NCI-H1417 treated with DMSO at 0.1 percent for 48 hours (cell line): ENCODE measurements at places on chromosomes 13 and 19.

GRCh38 chr19:48946463-48947257, 8.0 kb upstream of the BAX start:
- no peak for DNase-seq

GRCh38 chr19:558770-559439, 13.5 kb upstream of the BSG start:
- DNase-seq, result no peak

DNA sequence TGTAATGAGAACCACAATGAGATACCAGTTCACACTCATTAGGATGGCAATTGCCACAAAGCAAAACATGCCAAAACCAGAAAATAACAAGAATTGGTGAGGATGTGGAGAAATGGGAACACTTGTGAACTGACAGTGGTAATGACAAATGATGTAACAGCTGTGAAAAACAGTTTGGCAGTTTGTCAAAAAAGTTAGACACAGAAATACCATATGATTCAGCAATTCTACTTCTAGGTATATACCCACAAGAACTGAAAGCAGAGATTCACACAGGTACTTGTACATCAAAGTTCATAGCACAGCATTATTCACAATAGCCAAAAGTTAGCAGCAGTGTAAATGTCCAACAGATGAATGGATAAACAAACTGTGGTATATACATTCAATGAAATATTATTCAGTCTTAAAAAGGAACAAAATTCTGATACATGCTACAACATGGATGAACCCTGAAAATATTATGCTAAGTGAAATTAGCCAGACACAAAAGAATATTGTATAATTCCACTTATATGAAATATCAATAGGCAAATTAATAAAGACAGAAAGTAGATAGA, 96.5 kb downstream of the UGGT2 start:
- DNase-seq, result no peak

- DNase-seq, result no peak
Measured at GRCh38 chr13:98129059-98129746, 13.7 kb upstream of the FARP1 start.

DNA sequence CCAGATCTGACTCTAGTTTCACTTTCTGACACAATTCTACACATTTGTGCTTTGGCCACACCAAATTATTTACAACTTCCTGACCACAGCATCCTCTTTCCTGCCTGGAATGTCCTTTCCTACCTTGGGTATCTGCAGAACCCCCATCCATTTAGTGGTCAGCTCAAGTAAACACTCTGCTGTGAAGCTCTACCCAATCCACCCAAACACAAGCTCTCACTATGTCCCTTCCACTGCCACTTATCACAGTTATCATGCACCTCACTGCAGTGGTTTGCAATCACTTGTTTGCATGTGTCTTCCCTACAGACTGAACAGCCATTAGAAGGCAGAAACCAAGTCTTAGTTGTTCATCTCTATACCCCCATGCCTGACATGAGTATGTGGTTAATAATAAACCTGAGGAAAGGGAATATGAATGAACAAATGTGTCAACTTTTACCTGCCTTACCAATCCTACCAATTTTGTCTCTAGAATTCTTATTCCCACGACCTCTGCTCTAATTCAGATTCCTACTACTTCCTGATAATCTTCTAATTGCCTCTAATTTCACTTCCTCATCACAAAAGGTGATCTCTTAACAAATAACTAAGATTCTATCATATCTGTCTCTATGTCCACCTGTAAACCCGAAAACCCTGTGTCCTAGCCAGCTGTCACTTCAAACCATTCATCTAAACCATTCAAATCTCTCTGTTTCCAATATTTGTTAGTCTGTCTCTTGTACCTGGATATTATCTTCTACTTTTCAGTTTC, 25.1 kb downstream of the LNX2 start:
- no peak for DNase-seq

- no peak for DNase-seq
Measured at GRCh38 chr13:102495663-102496062, 93.8 kb upstream of the FGF14 start.

DNA sequence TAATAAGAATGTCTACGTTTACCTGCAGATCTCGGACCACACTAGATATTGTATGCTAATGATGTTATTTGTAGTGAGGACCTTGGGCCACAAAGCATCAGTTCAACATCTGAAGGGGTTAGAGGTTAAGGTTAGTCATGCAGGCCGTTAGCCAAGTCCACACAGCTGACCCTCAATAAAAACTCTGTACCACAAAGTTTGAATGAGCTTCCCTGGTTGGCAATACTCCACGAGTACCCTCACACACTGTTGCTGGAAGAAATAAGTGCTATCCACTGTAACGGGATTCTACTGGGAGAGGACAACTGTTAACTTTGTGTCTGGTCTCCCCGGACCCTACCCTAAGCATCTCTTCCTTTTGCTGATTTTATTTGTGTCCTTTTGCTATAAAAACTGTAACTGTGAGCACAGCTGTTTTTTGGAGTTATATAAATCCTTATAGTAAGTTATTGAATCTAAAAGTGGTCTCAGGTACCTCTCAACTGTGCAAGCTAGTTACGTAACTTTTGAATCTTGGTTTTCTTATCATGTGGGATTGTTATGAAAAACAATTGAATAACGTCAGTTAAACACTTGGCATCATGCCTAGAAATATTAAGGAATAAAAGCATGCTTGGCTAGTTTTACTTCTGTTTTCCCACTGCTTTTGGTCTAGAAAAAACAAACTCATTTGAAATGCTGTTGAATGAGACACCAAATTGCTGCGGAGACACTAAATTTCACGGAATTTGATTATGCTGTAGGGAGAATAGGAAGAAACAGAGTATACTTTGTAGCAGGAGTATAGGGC, 181.5 kb downstream of the DNAJC3 start:
- DNase-seq, result no peak

GRCh38 chr13:98254513-98254912, 77.4 kb upstream of the RNF113B start:
- no peak for DNase-seq

DNA sequence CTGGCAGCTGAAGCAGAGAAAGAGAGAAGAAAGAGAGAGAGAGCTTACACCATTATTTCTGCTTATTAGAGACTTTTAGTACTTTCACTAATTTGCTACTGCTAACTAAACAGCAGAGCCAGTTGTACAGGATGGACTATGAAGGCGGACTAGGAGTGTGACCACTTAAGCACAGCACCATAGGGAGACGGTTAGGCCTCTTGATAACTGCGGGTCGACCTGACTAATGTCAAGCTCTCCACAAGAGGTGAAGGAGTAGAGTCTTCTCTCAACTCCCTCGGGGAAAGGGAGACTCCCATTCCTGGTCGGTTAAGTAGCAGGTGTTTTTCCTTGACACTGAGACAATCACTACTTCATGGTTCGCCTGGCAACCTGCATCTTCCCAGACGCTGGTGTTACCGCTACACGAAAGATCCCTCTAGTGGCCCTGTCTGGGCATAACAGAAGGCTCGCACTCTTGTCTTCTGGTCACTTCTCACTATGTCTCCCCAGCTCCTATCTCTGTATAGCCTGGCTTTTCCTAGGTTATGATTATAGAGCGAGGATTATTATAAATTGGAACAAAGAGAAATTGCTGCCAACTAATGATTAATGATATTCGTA, 5.3 kb upstream of the PSG7 start:
- no peak for DNase-seq

DNA sequence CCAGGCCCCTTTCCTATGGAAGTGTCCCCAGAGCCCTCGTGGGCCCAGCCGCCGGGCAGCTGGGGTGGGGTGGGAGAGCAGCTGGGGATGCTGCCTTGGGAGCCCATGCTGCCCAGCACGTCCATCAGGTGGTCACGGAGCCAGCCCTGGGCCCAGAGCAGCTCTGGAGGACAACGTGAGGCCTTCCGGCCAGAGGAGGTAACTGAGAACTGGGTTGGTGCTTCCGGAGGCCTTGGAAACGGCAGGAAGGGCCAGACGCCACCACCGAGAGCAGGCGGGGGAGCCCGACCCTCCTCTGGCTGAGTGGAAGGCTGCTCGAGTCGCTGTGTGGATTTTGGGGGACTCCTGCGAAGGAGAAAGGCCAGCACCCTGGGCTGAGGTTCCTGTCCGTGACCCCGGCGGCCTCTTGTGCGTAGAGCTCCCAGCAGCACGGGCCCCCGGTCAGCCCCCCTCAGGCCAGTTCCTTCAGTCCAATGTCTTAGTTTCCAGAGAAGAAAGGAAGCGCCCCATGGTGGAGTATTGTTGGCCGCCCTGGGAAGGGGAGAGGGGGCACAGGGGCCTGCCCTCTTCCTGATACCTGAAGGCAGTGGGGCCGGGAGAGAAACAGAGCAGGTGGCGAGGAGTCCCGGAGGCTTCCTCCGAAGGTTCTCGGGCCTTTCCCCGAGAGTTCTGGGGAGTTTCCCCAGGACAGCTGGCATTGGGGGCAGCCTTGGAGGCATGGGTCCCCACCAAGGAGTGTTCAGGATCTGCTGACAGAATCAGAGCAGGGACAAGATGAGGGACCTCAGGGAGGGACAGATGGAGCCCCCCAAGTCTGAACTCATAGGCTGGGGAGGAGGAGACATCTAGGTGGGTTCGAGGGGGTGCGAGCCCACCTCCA, 68.8 kb downstream of the MLLT1 start:
- no peak for DNase-seq

DNA sequence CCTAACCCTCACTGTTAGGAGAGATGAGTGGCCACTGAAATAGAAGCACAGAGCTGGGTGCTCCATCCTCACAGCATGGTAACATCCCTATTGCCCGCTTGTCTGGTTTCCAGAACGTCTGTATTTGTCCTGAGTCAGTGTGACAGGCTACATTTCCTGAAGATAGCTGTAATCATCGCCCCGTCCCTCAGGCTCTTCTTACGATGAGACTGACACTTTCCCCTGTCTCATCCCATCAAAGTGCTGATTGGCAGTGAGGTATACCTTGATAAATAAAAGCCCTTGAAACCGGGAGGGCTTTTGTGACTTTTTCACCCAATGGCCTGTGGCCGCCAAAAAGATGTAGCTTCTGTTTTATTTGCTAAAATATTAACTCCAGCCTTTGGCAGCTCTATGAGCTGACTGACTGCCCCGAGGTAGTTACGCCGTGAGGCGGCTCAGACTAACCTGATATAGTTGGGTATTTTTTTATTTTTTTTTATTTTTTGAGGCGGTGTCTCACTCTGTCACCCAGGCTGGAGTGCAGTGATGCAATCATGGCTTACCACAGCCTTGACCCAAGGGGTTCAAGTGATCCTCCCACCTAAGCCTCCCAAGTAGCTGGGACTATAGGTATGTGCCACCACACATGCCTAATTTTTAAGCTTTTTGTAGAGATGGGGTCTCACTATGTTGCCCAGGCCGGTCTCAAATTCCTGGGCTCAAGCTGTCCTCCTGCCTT, 5.7 kb upstream of the LRRC4B start:
- DNase-seq, result no peak

DNA sequence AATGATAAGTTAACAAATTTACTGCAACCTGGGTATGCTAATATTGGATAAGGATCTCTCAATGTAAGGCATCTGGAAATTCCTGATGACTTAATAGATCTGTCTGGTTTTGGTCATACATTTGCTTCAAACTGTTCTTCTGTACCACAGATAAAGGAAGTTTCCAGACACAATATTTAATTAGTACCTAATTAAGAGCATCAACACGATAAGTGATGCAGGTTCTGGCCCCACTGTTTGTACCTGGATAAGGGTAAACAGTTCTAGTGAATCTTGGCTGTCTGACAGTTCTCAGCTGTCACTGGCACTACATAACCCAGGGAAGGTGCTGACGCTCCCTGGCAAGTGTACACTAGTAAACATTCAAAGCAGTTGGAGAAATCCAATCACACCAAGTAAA, 165.6 kb downstream of the MZT1 start:
- DNase-seq, result no peak

DNA sequence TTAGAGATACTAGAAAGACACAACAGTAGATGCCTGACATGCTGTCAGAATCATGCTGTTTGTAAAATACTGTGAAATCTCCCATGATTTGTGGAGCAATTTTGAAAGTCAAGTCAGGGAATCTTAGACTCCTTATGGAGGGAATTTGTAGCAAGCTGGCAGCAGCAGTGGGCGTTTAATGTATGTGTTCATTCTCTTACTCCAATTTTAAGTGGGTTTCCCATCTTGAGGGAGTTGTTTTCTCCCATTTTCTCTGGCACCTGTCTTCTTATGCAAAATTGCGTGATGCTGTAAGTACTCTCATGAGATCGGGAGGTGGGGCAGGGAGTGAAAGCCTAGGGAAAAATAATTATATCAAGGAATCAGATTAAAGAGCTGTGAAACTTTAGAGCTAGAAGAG, 16.0 kb upstream of the GTF2F2 start:
- no peak for DNase-seq

DNA sequence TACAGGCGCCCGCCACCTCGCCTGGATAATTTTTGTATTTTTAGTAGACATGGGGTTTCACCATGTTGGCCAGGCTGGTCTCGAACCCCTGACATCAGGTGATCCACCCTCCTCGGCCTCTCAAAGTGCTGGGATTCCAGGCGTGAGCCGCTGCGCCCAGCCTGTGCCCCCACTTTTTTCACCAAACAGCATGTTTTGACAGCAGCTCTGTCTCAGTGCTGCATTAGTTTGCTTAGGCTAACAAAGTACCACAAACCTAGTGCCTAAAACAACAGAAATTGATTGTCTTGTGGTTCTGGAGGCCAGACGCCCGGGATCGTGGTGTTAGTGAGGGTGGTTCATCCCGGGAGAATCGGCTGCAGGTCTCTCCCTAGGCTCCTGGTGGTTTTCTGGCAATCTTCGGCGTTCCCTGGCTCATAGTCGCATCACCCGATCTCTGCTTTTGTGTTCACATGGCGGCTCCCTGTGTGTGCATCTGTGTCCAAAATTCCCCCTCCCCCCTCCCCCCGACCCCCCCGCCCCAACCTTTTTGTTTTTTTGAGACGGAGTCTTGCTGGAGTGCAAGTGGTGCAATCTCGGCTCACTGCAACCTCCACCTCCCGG, 30.0 kb downstream of the MYH14 start:
- DNase-seq, result no peak

- DNase-seq, result no peak
Measured at GRCh38 chr13:113588394-113589111, 4.0 kb downstream of the TFDP1 start.

DNA sequence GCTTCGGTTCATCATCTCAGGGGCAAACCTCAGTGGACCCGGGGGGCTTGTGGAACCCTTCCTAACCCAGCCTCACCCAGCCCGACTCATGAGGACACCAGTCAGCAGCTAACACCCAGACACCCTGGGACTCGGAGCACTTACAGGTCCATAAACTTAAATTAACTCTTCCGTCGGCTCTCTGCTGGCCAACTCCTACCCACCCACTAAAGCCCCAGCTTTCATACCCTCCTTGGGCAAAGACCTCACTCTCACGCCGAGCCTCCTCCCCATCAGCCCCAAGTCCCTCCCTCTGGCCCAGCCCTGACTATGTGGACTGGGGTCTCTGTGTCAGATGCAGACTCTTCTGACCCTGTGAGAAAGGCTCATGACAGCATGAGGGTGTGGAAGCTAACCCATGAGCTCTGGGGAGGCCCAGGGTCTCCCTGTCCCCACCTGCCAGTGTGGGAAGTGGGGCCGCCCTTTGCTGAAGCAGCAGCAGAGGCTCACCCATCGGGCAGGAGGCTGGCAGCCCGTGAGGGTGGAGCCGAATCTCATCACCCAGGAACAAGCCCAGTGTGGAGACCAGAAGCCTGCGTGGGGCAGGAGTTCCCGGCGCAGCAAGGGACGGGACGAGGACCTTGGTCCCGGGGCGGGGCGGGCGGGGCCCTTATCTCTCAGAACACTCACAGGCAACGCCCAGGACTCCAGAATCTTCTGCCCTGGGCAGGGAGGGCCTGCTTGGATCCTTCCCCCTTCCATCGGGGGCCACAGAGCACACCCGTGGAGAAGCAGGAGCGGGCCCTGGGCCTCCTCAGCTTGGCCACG, 19.8 kb downstream of the TCF3 start:
- DNase-seq, result no peak
